ENCODE measurements at places on chromosomes 1 and 21. TPM values are rescaled to one million over a fixed set of nuclear protein-coding genes. Genes with fewer than 3 reads are reported as not detected.

GRCh38 chr1:70427976-70428375 lies 16.9 kb downstream of the CTH start:
- no peak for DNase-seq

- no peak for DNase-seq
Measured at GRCh38 chr1:160397651-160398050, 2.7 kb upstream of the VANGL2 start.

AQP10 gene
- polyA plus RNA-seq = not detected

DNA sequence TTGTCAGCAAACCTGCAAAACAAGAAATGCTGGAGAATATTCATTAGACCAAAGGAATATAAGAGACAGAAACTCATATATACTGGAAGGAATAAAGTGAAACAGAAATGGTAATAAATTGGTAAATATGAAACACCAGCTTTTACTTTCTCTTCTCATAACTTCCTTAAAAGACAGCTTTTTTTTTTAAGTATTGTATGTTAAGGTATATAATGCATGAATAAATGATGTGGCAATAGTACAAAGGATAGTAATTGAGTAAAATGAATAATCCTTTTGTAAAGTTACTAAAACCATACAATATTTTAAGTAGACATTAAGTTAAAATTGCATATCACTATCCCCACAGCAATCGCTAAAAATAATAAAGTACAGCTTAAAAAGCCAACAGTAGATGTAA lies 64.8 kb downstream of the TRIM33 start:
- DNase-seq = no peak

S100B gene
- not detected for polyA plus RNA-seq

DNA sequence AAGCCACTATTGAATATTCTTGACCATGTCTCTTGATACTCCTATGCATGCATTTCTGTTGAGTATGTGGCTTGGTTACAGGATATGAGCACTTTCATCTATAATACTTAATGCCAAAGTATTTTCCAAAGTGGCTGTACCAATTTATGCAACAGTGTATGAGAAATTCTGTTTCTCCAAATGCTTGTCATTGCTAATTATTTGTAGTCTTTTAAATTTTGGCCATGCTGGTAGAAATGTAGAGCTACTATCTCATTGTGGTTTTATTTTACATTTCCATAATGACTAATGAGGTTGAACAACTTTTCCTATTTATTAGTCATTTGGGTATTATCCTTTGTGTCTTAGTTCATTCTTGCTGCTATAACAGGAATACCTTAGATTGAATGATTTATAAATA lies 71.4 kb upstream of the TSPAN2 start:
- DNase-seq = no peak
